HCT116 (cell line): ENCODE measurements at places on chromosomes 11 and 22. TPM values are rescaled to one million over a fixed set of nuclear protein-coding genes. Genes with fewer than 3 reads are reported as not detected.

Gene DSCAML1
- total RNA-seq: not detected

Gene NXPE2
- total RNA-seq: not detected

Gene TBCEL
- 17.7 TPM for total RNA-seq

DNA sequence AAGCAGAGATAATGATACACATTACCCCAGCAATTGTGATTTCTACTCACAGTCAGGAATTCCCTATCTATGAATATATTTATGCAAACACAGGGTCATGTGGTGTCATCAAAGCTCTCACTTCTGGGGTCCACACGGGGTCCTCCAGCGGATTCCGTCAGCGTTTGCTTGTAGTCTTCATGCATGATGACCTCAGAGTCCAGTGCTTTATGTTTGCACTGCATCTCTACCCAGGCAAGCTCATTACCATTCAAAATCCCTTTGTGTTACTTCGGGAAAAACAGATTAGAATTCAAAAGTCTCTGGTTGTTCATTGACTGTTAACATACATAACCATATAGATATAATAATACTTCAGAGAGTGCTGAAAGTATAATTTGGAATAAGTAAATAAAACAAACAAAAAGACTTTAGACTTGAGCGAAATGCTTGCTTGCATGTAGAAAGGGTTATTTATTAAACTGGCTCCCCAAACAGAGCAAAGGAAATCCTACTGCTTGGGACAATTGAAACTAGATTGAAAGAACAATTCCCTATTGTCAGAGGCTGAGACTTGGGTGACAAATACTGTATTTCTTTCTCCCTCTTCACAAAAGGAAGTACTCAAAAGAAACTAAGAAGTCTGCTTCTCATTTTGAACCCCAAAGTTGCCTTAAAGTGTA, 423.1 kb downstream of the ETS1 start:
- no peaks in the 10 kb centered on the region for H3K4me1 ChIP-seq
- no peak overlapping the region for H3K4me3 ChIP-seq
- no peaks in the 10 kb centered on the region for H3K36me3 ChIP-seq
- peaks cover 27% of the 10 kb centered on the region for H3K27me3 ChIP-seq
- H3K27ac ChIP-seq: no peak overlapping the region

- no peaks in the 10 kb centered on the region for H3K36me3 ChIP-seq
- H3K27me3 ChIP-seq: no peaks in the 10 kb centered on the region
- H3K4me3 ChIP-seq: peak overlapping the region; percentile 70
Observed at GRCh38 chr11:1570896-1571759, 943 bp downstream of the DUSP8 start.

- no peaks in the 10 kb centered on the region; the same call in 1 of the 2 replicates for H3K4me1 ChIP-seq
- no peak for DNase-seq
- H3K36me3 ChIP-seq: no peaks in the 10 kb centered on the region
- H3K27me3 ChIP-seq: no peaks in the 10 kb centered on the region
- no peak overlapping the region for H3K27ac ChIP-seq
Observed at GRCh38 chr22:39132871-39133524, 19.5 kb downstream of the CBX7 start.

GRCh38 chr22:37501610-37502341, 15.6 kb upstream of the MFNG start:
- no peaks in the 10 kb centered on the region for H3K27me3 ChIP-seq
- H3K4me3 ChIP-seq: peak overlapping the region; percentile 2; the same call in 1 of the 2 replicates
- DNase-seq: no peak
- H3K27ac ChIP-seq: peak overlapping the region; percentile 50; the same call in 1 of the 2 replicates
- peaks cover 7% of the 10 kb centered on the region; the same call in 1 of the 2 replicates for H3K36me3 ChIP-seq
- H3K4me1 ChIP-seq: peaks cover 56% of the 10 kb centered on the region

- H3K36me3 ChIP-seq: peaks cover 10% of the 10 kb centered on the region; the same call in 1 of the 2 replicates
- H3K27ac ChIP-seq: peak overlapping the region; percentile 88
- H3K27me3 ChIP-seq: no peaks in the 10 kb centered on the region
- H3K4me1 ChIP-seq: peaks cover 34% of the 10 kb centered on the region
- DNase-seq: no peak
- H3K4me3 ChIP-seq: peak overlapping the region; percentile 90
Observed at GRCh38 chr22:38700270-38700788, 414 bp downstream of the JOSD1 start.

- no peaks in the 10 kb centered on the region for H3K4me1 ChIP-seq
- H3K27me3 ChIP-seq: no peaks in the 10 kb centered on the region
- no peak for DNase-seq
- no peaks in the 10 kb centered on the region for H3K36me3 ChIP-seq
- no peak overlapping the region for H3K27ac ChIP-seq
Observed at GRCh38 chr11:44771841-44772240, 45.1 kb downstream of the TSPAN18 start.

DNA sequence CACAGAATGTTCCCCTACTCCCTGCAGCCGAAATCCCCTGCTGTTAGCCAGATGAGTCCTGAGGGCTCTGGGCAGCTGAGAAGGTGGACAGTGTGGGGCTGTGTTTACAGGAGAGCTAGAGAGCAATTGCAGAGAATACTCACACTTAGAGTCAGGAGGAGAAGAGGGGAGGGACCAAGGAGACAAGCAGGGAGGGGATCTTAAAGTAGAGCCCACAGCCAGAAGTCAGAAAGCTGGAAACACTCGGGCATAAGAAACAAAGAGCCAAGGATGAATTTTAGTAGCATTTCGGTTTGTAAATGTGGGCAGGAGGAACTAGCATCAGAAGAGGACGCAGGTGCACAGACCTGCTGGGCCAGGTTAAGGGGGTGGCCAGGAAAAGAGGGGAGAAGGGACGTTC, 1435.9 kb downstream of the BRD1 start:
- no peak for DNase-seq
- peaks cover 4% of the 10 kb centered on the region for H3K27me3 ChIP-seq
- no peaks in the 10 kb centered on the region for H3K36me3 ChIP-seq
- no peak overlapping the region for H3K4me3 ChIP-seq

DNA sequence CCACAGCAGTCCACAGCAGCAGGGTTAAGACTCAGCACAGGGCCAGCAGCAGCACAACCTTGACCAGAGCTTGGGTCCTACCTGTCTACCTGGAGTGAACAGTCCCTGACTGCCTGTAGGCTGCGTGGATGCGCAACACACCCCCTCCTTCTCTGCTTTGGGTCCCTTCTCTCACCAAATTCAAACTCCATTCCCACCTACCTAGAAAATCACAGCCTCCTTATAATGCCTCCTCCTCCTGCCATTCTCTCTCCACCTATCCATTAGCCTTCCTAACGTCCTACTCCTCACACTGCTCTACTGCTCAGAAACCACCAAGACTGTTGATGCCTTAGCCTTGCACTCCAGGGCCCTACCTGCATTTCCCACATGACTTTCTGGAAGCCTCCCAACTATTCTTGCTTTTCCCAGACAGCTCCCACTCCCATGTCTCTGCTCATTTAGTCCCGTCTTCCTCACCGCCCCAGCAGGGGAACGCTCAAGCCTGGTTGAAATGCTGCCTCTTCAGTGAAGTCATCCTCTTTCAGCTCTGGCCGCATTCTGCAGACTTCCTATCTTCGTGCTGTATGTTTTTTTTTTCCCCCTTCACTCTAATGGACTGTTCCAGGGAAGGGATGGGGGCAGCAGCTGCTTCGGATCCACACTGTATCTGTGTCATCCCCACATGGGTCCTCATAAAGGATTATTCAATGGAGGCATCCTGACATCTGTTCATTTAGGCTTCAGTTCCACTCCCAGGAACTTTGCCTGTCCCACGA, 3.3 kb downstream of the IL18BP start:
- H3K4me3 ChIP-seq: no peak overlapping the region
- no peak overlapping the region for H3K27ac ChIP-seq
- H3K27me3 ChIP-seq: no peaks in the 10 kb centered on the region
- H3K36me3 ChIP-seq: peaks cover 24% of the 10 kb centered on the region; the same call in 1 of the 2 replicates
- no peak for DNase-seq
- H3K4me1 ChIP-seq: no peaks in the 10 kb centered on the region

DNA sequence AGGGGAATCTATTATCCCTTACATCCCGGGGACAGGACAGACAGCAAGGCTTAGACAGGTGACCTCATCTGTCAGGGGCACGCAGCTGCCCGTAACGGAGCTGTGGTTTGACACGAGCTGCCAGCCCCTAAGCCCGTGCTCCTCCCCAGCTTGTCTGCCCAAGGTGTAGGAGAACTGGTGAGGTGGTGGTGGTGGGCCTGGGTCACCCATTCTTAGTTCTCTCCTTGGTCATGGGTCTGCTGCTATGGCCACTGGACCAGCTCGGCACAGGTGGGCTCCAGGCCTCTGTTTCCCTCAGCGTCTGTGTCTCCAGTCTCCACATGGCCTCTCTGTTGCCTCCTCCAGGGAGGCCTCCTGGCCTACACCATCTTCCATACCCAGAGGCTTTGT, 5.4 kb downstream of the PARVG start:
- H3K4me1 ChIP-seq: no peaks in the 10 kb centered on the region
- no peak for DNase-seq
- no peak overlapping the region for H3K27ac ChIP-seq
- H3K27me3 ChIP-seq: 0 out of 2 replicates have a peak, but pooled peaks cover 3% of the 10 kb centered on the region
- no peak overlapping the region for H3K4me3 ChIP-seq
- no peaks in the 10 kb centered on the region for H3K36me3 ChIP-seq

GRCh38 chr11:85040166-85040565, 587.0 kb downstream of the DLG2 start:
- no peak for DNase-seq
- H3K36me3 ChIP-seq: no peaks in the 10 kb centered on the region
- no peak overlapping the region for H3K27ac ChIP-seq
- H3K4me3 ChIP-seq: no peak overlapping the region
